ENCODE measurements at places on chromosomes 16 and 17.
A peak's percentile ranks its signal among the peaks of the same experiment; 100 is the strongest.

- peak; percentile 70 for DNase-seq
These were observed at the start of gene TMEM107 for GRCh38 chr17:8176197-8176940. Gene TMEM107, minus strand, starts transcription at chr17:8176380. Its CDS starts 94 bp downstream, at chr17:8176286.

DNA sequence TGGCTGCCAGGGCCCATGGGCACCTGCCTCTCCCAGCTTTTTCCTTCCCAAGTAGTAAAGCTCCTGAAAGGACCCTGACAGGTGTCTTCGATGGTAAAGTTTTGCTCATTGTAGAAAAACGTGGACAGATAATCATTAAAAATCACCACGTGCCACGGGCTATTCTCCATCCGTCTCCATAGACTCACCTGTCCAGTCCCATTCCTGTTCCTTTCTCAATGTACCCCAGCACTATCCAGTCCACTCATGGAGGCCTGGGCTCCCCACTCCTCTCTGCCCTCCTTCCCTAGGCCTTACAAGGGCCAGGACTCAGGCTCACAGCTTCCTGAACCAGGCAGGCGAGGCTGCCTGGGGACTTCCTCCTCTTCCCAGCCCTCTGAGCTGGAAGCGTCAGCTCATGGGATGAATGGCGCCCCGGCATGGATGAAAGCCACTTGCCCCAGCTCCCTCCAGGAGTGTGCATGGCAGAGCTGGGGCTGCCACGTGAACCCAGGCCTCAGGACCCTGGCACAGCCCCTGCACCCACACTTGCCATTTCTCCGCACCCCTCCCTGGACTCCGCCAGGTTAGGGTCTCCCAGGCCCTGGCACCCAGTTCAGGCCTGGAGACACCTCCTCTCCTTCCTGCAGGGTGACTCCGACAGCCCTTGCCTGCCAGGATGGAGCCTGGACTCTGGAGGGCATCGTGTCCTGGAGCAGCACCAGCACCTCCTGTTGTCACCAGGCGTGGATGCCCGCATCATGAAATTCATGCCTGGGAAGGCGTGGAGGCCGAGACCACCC is 8.8 kb downstream of the CTRB1 start:
- no peak for DNase-seq

- DNase-seq, result no peak
These were observed 21.5 kb downstream of the MBTD1 start for GRCh38 chr17:51238255-51238887.

DNA sequence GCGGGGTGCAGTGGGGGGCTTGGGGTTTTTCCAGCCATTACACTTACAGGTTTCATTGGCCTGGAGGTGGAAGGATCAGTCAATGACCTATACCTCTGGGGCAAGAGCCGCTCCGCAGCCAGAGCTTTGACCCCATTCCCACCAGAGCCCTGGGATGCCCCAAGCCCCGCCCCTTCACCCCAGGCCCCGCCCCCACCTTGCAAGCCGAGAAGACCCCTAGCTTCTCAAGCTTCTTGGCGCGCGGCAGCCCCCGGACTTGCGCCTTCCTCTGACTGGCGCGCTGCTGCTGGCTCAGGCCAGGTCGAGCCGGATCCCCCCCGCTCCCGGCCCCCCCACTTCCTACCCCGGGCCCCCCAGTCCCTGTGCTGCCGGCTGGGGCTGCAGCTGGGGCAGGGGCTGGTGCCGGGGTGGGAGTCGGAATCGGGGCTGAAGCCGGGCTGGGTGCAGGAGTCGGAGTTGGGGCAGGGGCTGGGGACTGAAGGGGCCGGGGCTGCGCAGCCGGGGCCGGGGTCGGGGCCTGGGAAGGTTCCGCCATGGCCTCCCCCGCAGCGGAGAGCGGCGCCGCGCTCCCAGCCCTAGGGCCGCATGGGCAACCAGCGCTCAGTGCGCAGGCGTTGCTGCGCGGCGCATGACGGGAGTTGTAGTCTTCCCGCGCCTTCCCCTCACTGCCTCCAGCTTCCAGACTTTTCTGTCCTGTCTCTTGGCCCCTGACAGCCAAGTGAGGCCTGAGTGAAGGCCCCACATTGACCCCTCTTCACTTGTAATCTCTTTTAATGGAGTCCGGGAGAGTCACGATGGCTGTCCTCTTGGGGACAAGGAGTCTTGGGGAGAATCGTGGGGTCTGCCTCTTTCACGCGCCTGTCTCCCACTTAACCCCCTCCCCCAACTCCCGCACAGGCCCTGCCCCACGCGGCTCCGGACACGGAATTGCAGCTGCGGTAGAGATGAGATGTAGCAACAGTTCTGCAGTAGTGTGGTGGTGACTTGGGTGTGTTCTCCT is at the start of gene KAT2A:
TSS of gene KAT2A (minus strand) at position 598 of the 1,000 bp plus-strand sequence. CDS start at position 535, 63 bp downstream.
- peak; percentile 58 for DNase-seq

- no peak for DNase-seq
These were observed 154.4 kb downstream of the AXIN2 start for GRCh38 chr17:65407017-65407416.

GRCh38 chr17:68612923-68613292 is 11.7 kb upstream of the FAM20A start:
- DNase-seq, result no peak

GRCh38 chr16:19115148-19116021 is 1.6 kb downstream of the ITPRIPL2 start:
- DNase-seq, result no peak

Data from RCC 7860 (cell line).